ENCODE measurements at places on chromosomes 3 and 15.

- DNase-seq, result no peak
Observed at GRCh38 chr3:42019144-42019952, 57.4 kb upstream of the ULK4 start.

- DNase-seq, result no peak
Observed at GRCh38 chr3:187257471-187257870, 34.1 kb downstream of the MASP1 start.

GRCh38 chr3:188223936-188224335 lies 70.0 kb downstream of the LPP start:
- DNase-seq, result no peak

- peak; percentile 57 for DNase-seq
Observed at GRCh38 chr15:74291101-74292071, 55.3 kb downstream of the CCDC33 start.

DNA sequence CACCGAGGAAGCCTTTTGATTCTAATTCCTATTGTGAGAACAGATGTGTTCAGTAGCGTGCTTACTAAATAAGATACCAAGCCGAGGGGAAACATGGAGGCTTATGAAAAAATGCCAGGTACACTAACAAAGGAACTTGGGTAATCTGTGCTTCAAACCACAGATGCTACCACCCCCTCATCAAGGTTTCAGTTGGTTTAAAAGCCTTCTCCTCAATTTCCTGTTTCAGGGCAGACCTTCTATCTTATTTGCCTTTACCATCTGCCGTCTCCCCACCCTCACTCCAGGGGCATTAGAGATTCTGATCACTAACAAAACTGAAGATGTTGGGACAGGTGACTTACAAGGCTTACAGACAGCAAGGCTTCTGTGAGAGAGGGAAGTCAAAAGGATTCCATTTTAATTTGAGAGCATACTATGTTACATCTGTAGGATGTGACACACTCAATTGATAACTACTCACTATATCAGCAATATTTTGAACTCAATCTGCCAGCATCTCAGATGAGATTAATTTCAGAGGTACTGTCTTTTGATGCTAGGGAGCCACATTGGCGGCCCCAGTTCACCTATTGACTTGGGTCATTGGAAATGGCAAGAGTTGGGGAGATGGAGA lies 60.6 kb upstream of the PLCL2 start:
- DNase-seq, result no peak

DNA sequence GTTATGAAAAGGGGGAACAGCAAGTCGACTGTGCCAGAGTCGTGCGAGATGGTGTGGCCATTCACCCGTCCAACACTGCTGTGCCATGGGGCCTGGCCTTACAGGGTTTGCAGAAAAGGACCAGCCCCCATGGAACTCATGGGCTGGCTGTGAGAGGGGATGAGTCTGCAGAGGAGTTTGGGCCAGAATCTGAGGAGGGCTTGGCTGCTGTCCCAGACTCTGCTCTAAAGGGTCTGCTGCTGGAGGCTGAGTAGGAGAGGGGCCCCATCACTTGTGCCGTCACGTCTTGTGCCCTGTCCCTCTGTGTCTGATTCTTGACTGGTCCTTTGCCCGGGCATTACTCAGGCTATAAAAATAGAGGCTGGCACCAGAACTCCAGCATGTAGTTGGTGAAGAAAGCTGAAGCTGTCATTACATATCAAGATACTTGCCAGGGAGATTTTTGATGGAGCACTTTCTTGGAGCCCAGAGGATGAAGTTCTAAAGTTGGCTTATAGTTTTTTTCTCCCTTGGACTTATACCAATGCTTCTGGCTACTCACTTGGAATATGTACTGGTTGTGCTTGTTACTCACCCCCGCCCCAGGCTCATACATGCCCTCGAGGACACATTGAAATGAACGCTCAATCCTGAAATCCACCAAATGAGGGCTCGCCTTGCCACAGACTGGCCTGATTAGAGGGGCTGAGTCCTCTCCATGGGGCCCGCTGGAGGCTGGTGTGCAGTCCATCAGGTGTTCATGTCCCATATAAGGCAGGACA lies 10.2 kb downstream of the PXYLP1 start:
- peak; percentile 27 for DNase-seq

DNA sequence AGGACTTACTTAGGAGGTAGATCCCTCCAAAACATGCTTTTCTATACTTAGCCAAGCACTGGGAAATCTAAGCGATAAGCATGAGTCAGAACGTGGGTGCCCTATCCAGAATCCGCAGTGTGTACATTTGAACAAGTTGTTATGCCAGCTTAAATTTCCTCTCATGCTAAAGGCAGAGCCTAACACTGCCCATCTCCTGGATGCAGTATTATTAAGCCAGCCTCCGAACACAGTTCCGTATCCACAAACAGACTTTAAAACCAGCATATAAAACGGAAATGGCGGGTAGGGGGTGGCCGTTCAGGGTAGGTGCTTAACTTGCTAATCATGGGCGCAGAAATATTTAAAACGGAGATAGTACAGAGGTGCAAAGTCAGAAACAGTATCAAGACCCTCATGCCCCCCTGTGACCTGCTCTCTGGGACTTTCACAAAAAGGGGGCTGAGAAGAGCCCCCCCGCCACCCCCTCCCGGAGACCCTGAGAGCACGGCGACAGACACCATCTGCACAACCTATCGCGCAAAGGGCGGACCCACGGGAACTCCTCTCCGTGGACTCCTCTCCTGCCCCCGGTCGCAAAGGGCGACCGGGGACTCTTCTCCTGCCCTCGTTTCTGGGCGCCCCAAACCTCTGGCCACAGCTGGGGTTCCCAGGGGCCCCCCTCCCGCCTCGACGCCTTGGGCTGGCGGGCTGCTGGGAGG lies 889 bp upstream of the LRRIQ4 start:
- DNase-seq, result peak; percentile 42

GRCh38 chr3:52532838-52533622 lies 627 bp downstream of the NT5DC2 start:
- no peak for DNase-seq

DNA sequence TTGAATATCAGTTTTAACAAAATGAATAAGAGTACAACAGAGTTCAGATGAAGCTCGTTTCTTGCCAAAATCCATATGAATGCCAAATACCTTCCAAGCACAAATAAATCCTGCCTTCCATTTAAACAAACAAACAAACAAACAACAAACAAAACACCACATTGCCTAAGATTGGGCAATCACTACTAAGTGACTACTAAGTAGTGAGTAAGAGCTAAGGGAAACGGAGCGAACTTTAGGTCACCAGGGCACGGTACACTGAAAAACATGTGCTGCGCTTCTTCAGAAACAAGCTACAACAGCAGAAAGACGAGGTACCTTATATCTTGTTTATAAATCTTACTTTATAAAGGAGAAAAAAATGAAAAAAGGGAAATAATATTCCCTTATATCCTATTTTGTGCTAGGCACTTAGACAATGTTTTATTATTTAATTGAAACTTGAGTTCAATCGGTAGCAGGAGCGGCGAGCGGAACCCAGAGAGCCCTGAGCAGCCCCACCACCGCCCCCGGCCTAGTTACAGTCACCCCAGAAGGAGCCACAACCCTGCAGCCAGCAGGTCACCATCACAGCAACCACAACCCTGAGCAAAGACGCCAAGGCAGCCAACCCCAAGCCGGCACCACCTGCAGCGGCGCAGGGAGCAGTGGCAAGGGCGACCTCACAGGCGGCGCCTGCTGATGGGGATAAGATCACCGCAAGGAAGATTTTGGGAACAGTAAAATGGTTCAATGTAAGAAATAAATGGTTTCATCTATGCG lies 216.9 kb downstream of the ZBTB20 start:
- DNase-seq, result peak; percentile 0

- DNase-seq, result no peak
Observed at GRCh38 chr3:114217266-114217665, 20.1 kb downstream of the ZNF80 start.

- no peak for DNase-seq
Observed at GRCh38 chr3:173583496-173583895, 186.0 kb downstream of the NLGN1 start.

DNA sequence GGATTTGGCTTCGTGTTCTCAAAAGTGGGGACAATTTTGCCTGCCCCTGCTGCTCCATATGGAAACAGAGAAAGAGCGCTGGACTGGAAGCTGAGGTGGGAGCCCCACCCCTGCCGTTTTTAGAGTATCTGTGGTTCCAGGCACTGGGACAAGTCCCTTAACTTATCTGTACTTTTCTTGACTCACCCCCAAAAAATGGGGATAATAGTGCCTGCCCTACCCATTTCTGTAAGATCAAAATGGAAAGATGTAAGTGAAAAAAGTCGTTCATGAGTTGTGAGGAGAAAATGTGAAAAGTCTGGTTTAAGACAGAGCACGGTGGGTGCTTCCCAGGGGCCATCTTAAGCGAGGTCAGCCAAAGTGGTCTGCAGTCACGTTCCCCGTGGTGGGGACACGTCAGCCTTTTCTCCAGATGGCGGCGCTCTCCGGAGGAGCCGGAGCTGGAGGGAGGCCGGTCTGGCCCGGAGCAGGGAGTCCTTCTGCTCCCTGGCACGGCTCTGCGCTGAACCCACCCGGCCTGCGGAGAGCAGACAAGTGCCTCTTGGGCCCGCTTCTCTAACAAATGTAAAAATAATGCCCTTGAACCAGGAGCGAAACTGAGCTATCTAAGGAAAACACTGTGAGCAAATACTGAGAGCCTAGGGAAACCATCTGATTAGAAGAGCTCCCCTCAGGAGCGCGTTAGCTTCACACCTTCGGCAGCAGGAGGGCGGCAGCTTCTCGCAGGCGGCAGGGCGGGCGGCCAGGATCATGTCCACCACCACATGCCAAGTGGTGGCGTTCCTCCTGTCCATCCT lies at the start of gene CLDN18:
Gene CLDN18 (plus strand): TSS at position 690 of the 797 bp plus-strand sequence. CDS start 61 bp downstream, at position 751.
- no peak for DNase-seq

- no peak for DNase-seq
Observed at GRCh38 chr3:39415983-39416382, 9.5 kb downstream of the RPSA start.

- DNase-seq, result no peak
Observed at GRCh38 chr3:57978316-57978715, 29.9 kb upstream of the FLNB start.

DNA sequence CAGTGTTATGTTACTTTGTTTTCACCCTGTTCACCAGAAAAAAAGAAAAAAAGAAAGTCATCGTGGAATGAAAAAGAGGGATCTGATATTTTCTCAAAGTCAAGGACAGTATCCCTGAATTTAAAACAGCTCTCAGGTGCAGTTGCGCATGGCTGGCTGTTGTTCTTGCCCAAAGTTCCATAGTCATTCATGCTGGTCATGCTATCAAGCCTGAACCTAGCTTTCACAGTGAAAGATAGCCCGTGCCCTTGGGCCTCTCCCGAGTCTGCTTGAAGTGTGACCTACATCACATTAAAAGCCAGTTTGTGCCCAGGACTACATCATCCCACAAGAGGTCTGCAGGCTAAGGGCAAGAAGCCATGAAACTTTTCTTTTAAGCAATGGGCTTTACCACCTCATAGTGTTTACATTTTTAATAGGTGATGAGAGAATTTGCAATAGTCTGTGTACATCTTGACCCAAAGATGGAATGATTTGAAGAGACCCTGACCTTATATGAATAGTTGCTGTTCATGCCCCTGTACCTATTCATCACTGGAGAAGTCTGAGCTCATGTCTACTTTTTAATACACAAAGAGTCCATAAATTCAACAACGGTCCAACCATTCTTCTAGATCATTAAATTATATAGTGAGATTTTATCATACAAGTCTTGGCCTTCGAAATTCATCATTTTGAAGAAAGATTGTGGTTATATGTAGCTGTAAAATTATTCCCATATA lies 522.5 kb upstream of the MCTP2 start:
- no peak for DNase-seq

DNA sequence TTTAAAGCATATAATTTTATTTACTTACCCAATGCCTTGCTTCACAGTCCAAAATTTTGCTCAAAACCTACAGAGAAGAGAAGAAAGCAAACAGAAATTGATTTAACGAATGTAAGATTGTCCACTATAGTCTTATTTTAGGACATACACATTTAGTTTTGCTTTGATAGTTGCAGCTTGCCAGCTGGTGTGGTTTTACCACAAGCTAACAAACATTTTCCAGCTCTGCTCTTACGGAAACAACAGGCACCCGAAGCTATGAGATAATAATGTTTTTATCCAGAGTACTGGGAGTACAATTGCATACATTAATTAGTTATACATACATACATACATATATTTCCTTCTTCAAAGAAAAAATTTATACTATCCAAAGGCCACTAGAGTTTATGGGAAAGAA lies 10.4 kb downstream of the BCL6 start:
- no peak for DNase-seq

- peak; percentile 72 for DNase-seq
Observed at GRCh38 chr3:174937478-174937877, 78.3 kb downstream of the NAALADL2 start.

DNA sequence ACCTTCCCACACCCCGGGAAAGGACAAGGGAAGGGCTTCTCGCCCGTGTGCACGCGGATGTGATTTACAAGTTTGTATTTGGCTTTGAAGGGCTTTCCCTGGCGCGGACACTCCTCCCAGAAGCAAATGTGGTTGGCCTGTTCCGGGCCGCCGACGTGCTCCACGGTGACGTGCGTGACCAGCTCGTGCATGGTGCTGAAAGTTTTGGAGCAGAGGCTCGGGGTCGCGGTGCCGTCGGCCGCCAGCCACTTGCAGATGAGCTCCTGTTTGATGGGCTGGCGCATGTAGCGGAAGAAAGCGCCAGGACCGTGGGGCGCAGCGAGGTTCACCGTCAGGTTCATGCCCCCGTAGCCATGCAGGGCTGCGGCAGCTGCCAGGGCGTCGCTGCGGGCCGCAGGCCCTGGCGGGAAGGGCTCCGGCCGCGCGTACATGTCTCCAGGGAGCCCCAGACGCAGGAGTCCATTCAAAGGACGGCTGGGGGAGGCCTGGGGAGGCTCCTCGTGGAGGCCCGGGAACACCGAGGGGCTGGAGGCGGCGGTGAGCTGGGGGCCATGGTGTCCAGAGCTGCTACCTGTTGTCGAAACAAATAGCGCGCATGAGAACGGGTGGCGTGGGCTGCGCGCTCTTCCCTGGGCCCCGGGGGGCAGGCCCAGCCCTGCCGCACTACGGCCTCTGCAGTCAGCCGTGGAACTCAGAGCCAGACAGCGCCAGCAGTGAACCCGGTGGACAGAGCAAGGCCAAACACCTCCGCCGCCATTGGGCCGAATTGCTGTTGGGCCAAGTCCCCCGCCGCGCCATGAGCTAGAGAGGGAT lies 10.2 kb downstream of the ZIC4 start:
- DNase-seq, result no peak

DNA sequence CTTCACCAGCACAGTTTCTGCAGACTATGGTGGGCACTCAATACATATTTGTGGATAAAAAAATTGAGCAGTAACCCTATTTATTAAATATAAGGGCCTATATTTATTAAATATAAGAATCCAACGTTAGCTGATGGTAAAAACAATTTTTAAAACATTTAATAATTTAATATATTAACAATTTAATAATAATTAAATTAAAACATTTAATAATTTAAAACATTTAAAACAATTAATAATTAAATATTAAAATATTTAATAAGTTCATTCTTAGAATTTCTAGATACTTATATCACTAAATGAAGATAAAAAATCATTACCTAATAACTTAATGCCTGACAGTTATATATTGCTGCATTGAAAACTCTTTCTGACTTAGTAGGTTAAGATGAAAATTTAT lies 880.2 kb upstream of the EPHA6 start:
- no peak for DNase-seq

GRCh38 chr3:158086361-158086760 lies 19.9 kb downstream of the SHOX2 start:
- no peak for DNase-seq
